ENCODE measurements at places on chromosomes 7 and 10. TPM values are rescaled to one million over a fixed set of nuclear protein-coding genes. Genes with fewer than 3 reads are reported as not detected.

Gene TCAF1
- total RNA-seq = 39.8 TPM

Gene LIPF
- not detected for total RNA-seq

Gene CHRM2
- 0.15 TPM for total RNA-seq

Gene ACTR3C
- 1.5 TPM for total RNA-seq

Gene HOXA9
- not detected for total RNA-seq

Gene CLCN1
- total RNA-seq = 0.23 TPM

Gene LRIT1
- not detected for total RNA-seq

Gene PDE6C
- total RNA-seq = not detected

Gene NFE2L3
- total RNA-seq = 68.6 TPM

Gene BAIAP2L1
- 37.5 TPM for total RNA-seq

Gene MMRN2
- 2.4 TPM for total RNA-seq

Gene TAS2R3
- 1.5 TPM for total RNA-seq

Gene KIF20B
- total RNA-seq = 57.3 TPM

Gene CCDC3
- total RNA-seq = 2.1 TPM

Gene ASAH2
- 2.3 TPM for total RNA-seq

Gene FAM237B
- not detected for total RNA-seq

Gene PRF1
- total RNA-seq = 0.11 TPM

Gene WAC
- 115 TPM for total RNA-seq

Gene LRRC4
- total RNA-seq = 9.9 TPM

Gene LEP
- total RNA-seq = not detected

Gene CLDN4
- 32.0 TPM for total RNA-seq

Gene PNLIPRP2
- total RNA-seq = 0.28 TPM

Gene IL6
- total RNA-seq = 0.27 TPM

Gene TMEM26
- total RNA-seq = 1.6 TPM

Gene MALRD1
- 0.50 TPM for total RNA-seq

Gene CUZD1
- total RNA-seq = 3.8 TPM

Gene MKI67
- total RNA-seq = 96.5 TPM

Gene ZNF239
- 7.7 TPM for total RNA-seq

Gene EMX2
- total RNA-seq = not detected

Gene LMTK2
- total RNA-seq = 24.3 TPM

Gene SYT15B
- total RNA-seq = 0.32 TPM

Gene CSGALNACT2
- 5.1 TPM for total RNA-seq

Gene ATAD1
- 46.7 TPM for total RNA-seq

Gene PPP3CB
- total RNA-seq = 32.9 TPM

Gene CBLL1
- 29.8 TPM for total RNA-seq

Gene PAX4
- total RNA-seq = not detected

Gene MYO3A
- total RNA-seq = 3.7 TPM

Gene C10orf62
- total RNA-seq = not detected

Gene ETV1
- total RNA-seq = 81.4 TPM

Gene CDHR1
- 5.0 TPM for total RNA-seq

Gene GSTO2
- total RNA-seq = 17.6 TPM

Gene ALKBH4
- 24.8 TPM for total RNA-seq

Gene SPDYE2
- 0.15 TPM for total RNA-seq

Gene TRPV5
- total RNA-seq = not detected

Gene SPDYE1
- not detected for total RNA-seq

Gene TES
- 48.5 TPM for total RNA-seq

Gene CASTOR2
- 38.7 TPM for total RNA-seq

Gene NUTM2E
- total RNA-seq = 0.15 TPM

Gene GSDME
- total RNA-seq = 5.8 TPM

Gene POR
- 178 TPM for total RNA-seq

Gene VENTX
- total RNA-seq = 21.5 TPM

All from WTC11 (cell line).